Activated CD8-positive, alpha-beta memory T cell treated with anti-CD3 and anti-CD28 coated beads for 4 hours (primary cell): ENCODE measurements at places on chromosomes 11 and 22.

- DNase-seq, result no peak
Measured at GRCh38 chr11:71472941-71473792, 20.2 kb downstream of the NADSYN1 start.

GRCh38 chr11:55819330-55819729, at the start of gene OR5D18:
OR5D18 (plus strand) TSS chr11:55819630; CDS start chr11:55819630, 0 bp downstream.
- DNase-seq, result no peak

DNA sequence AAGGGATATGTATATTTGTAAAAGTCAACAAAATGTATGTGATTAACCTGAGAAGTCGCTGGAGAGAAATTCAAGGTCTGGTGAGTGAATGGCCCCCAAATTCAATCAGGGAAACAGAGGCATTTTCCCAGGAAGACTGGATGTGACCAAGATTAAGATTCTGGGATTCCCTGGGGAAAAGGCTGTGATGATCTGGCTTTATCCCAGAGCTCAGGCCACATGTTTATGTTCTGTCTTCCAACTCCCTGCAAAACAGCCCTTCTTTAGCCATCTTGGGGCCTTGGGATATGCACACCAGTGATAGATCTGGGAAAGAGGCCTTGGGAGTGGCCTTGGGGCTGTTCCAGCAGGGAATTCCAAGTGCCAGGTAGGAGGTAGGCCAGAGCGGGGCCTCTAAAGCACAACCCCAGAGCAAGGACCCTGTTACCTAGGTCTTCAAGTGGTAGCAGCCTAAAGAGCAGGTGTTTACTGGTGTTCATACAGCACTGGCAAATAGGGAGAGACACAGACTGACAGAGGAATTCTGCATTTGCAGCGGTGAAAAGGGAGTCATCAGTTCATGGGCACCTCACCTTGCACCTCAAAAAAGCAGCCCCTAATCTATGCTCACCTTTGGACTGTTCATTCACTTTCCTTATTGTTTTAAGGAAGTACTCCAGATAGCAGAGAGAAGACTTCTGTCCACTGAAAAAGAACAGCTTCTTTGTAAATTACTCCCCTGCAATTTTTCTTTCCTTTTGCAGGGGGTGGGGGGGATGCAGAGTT, 312.4 kb downstream of the BUD13 start:
- no peak for DNase-seq

DNA sequence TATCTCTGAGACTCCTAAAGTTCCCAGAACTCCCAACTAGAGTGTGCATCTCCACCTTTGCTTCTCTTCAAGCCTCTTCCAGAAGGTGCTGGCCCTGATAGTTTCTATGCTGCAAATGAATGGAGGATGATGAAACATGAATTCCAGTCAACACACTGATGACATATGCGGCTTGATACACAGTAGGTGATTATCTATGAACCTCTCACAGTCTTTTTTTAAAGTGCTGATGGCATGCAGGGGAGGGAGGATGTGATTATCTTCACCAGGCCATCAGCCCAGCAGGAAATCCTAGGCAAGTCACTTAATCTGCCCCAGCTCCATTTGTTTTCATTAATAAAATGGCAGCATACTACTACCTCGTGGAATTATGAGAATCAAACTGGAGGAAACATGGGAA, 548.5 kb downstream of the SOX6 start:
- no peak for DNase-seq

GRCh38 chr11:72781313-72782080, 12.3 kb downstream of the STARD10 start:
- peak; percentile 36 for DNase-seq
